ENCODE measurements at places on chromosomes 16 and 17.

GRCh38 chr16:51565184-51565583 is 414.1 kb upstream of the SALL1 start:
- no peak for DNase-seq

- no peak for DNase-seq
Measured at GRCh38 chr16:14565688-14566025, 64.4 kb downstream of the PARN start.

DNA sequence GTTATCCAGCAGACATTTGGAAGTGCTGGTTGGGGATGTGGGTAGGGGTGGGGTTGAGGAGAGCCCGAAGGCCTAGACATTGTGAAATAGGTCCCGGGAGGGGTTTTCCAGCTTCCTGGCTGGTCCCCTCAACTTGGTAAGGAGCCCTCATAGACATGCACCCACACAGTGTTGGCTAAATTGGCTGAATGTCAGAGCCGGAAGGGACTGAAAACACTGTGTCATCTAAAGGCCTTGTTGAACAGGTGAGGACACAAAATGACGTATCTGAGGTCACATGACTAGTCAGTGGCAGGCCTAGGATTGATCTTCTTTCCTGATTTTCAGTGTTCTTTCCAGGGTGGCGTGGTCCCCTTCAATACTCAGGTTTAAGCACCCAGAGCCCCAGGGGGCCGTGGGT is 27.6 kb downstream of the ITGB3 start:
- DNase-seq, result no peak

DNA sequence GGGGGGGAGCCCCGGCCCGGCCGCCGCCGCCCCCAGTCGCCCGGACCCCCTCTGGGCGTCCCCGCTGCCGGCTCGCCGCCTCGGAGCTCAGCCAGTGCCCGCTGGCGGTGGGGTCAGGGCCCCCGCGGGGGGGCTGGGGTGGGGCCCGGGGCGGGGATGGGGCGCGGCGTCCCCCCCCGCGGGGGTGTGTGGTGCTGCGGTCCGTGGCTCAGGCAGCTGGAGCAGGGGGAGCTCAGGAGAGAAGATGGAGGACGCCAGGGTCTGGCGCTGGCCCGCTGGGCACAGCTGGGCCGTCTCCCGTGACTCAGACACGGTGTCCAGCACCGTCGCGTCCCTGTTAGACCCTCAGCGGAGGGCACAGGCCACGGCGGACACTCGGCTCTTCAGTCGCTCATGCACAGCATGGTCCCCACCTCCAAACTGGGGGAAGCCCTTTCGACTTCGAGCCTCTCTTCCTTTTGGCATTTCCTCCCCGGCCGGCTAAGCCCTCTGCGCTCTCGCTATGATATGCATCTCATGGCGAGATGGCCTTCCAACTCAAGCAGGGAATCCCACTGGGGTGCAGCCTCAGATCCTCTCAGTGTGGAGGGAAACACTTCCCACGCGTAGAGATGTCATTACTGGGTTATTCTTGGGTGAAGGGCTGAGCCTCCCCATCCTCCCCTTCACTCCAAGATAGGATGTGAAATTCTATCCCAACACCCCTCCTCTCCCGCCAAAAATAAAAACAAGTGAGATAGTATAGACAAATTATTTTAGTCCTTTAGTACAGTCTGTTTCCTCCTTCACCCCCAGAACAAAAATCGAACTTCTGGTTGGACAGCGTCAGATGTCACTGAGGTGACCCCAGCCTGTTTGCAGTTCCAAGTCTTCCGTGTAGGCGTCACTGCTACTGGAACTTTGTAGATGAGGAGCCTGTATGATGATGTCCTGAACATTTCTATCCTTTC is 522 bp upstream of the VEZF1 start:
- peak; percentile 60 for DNase-seq

- no peak for DNase-seq
Measured at GRCh38 chr17:55776271-55776670, 25.4 kb downstream of the PCTP start.

DNA sequence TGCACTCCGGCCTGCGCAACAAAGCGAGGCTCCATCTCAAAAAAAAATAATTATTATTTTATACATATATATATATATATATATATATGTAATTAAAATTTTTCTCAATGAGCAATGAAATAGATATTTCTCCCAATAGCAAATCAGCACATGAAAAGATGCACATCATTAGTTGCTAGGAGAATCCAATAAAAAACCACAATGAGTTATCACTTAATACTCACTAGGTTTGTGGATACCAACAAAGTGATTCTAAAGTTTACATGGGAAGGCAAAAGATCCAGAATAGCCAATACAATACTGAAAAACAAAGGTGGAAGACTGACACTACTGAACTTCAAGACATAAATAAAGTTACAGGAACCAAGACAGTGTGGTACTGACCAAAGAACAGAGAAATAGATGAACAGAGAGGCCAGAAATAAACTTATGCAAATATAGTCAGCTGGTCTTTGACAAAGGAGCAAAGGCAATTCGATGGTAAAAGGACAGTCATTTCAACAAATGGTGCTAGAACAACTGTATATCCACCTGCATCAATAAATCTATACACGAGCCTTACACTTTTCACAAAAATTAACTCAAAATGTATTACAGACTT is 13.6 kb downstream of the SMG6 start:
- DNase-seq, result peak; percentile 32

GRCh38 chr17:6675201-6675825 is 23.8 kb downstream of the C17orf100 start:
- DNase-seq, result no peak

- peak; percentile 80 for DNase-seq
Measured at GRCh38 chr17:15038656-15039055, 226.5 kb downstream of the PMP22 start.

- no peak for DNase-seq
Measured at GRCh38 chr17:3035256-3035967, 28.0 kb downstream of the OR1D5 start.

DNA sequence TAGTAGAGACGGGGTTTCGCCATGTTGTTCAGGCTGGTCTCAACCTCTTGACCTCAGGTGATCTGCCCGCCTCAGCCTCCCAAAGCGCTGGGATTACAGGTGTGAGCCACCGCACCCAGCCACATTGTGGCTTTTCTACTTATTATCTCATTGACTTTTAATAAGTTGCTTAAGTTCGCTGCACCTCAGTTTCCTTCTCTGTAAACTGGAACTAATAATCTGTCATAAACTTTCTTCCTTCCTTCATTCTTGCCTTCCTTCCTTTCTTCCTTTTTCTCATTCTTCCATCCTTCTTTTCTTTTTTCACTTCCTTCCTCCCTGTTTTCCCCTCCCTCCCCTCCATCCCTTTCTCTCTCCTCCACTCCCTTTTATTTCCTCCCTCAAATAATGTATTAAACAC is 192.2 kb downstream of the MAF start:
- no peak for DNase-seq

GRCh38 chr17:62676952-62677596 is 49.6 kb downstream of the MRC2 start:
- DNase-seq, result no peak

- no peak for DNase-seq
Measured at GRCh38 chr16:10765772-10766171, 22.1 kb downstream of the NUBP1 start.

GRCh38 chr17:77212833-77213777 is 72.3 kb downstream of the SEC14L1 start:
- DNase-seq, result no peak

- DNase-seq, result no peak
Measured at GRCh38 chr17:75386430-75386829, 19.0 kb downstream of the GRB2 start.

- DNase-seq, result peak; percentile 87
Measured at GRCh38 chr17:72338847-72339790, 218.3 kb downstream of the SOX9 start.
